ENCODE measurements at places on chromosomes 5 and 9.

GRCh38 chr9:82894961-82895821, 167.8 kb downstream of the RASEF start:
- no peak for DNase-seq

DNA sequence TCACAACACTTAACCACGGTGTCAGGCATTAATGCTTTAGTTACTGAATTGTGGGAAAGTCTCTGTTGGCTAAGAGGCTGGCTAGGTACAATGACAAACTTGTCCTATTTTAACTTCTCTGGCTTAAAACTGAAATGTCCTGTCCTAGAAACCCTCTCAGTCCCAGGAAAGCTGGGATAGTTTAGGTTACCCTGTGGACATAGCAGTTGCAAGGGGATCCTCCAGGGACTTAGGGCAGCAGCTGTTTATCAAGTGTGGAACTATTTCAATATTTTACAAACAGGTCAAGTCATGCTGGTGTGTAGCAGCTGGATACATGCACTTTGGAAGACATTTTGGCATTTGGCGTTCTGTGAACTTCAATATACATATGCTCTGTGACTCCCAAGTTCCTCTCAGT, 95.0 kb upstream of the ARRDC3 start:
- DNase-seq = no peak

- DNase-seq = no peak
Measured at GRCh38 chr5:112004867-112005622, 248.1 kb upstream of the NREP start.

DNA sequence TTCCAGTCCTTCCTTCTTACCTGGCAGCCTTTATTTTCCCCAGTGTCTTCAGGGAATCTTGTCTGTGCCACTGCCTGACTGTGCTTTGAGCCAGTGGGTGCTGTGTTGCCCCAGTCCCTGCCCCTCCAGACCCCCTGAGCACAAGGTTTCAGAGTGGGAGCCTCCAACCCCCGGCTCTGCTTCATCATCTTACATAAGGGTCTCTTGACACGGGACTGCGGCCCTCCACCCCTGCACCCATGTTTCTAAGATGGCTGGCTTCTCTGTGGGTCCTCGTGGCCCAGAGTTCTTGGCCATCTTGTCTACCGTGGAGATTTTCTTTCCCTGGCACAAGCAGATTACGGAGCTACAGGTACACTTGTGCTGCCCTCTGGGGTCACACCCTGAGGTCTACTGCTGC, 194.1 kb downstream of the CACNA1B start:
- DNase-seq = no peak

- no peak for DNase-seq
Measured at GRCh38 chr5:157740229-157740610, 3.3 kb upstream of the LSM11 start.

GRCh38 chr9:89431930-89432725, 65.8 kb downstream of the SEMA4D start:
- DNase-seq = no peak

DNA sequence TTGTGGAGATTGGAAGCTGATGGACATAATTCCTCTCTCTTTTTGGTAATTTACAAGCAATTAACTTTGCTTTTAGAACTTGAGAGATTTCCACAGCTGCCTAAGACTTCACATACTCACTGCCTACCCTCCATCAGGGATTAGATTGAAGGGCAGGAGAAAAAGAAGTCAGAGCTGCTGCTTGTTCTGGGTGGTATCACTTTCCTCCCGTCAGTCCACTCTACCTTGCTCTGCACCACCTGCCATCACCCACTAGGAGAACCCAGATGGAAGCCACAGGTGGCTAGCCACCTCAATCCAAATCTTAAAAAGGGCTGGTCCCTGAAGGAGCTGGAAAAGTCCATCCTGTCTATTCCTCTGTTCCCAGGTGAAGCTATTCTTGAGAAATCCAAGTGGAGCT, 10.5 kb downstream of the IRF1 start:
- DNase-seq = no peak

GRCh38 chr9:89374176-89374575, 55.9 kb downstream of the SECISBP2 start:
- DNase-seq = no peak

GRCh38 chr5:100841358-100842076, 61.6 kb downstream of the ST8SIA4 start:
- DNase-seq = no peak

DNA sequence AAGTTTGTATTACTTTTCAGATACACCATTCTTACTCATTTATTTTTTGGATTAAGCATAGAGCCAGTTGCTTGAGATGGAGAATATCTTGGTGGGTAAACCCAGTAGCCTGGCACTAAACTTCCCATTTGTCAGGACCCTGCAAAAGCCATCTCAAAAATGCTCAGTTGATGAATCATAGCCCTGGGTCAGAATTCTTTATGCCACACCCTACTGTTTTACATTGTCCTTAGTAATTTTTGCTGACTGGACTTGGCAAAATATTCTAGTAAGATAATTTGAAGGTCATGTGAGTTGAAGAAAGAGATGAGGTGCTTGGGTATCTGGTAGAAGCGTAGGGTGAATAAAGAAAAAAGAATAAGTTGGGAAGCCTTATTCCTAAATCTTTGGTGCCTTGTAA, 50.7 kb downstream of the C7 start:
- DNase-seq = no peak

GRCh38 chr5:180113660-180114303, 42.2 kb upstream of the RNF130 start:
- no peak for DNase-seq

DNA sequence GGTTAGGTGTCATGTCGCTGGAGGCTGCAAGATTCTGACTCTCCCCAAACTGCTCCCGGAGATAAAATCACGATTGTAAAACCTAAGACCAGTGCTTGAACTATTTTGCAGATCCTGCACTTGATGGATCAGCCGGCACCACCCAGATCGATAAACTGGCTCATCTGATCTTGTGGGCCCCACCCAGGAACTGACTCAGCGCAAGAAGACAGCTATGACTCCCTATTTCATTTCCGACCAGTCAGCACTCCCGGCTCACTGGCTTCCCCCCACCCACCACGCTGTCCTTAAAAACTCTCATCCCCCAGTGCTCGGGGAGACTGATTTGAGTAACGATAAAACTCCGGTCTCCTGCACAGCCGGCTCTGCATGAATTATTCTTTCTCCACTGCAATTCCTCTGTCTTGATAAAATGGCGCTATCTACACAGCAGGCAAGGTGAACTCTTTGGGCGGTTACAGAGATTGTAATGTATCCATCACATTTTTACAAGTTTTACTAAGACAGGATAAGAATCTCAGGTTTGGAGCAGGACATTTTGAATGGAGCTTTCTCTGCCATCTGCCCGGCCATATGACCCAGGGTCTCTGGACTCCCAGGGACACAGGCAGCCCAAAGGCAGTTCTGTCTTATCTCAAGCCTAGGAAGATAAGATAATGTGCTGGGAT, 10.6 kb upstream of the PPP1R26 start:
- no peak for DNase-seq

DNA sequence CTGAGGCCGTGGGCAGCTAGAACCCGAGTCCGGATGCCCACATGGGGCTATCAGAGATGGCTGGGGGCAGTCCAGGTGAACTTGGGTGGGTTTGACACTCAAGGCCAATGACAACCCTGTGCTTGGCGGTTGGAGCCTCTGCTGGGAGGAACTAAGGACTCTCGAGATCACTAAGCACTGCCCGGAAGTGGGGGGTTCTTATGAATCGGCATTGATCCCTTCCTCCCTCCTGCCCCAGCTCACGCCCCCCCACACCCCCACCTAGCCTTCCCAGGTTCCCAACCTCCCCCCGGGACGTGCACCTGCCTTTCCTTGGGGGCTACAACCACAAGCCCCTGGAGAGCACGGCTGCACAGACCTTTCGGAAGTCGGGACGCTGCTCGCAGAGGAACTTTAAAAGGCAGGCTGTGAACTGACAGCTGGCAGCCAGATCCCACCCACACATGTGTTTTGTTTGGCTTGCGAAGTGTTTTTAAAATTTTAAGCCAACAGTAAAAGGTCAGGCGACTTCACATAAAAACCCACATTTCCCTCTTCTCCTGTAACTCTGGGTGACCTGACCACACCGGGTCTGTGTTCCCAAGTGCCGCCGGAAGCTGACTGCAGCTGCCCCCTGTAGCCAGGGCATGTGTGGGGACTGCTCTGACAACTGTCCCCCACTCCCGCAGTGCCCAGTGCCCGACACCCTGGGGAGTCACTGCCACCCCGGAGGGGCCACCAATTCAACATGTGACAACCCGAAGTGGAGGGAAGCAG, 5.1 kb upstream of the RALGDS start:
- DNase-seq = no peak

DNA sequence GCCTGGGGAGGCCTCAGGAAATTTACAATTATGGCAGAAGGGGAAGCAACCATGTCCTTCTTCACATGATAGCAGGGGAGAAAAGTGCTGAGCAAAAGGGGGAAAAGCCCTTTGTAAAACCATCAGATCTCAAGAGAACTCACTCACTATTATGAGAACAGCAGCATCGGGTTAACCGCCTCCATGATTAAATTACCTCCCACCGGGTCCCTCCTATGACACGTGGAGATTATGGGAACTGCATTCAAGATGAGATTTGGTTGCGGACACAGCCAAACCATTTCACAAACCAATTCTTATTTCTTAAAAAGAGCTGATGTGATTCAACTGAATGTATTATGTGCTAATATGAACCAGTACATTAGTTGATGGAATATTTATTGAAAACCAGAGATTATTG, 63.9 kb downstream of the PARP8 start:
- no peak for DNase-seq

DNA sequence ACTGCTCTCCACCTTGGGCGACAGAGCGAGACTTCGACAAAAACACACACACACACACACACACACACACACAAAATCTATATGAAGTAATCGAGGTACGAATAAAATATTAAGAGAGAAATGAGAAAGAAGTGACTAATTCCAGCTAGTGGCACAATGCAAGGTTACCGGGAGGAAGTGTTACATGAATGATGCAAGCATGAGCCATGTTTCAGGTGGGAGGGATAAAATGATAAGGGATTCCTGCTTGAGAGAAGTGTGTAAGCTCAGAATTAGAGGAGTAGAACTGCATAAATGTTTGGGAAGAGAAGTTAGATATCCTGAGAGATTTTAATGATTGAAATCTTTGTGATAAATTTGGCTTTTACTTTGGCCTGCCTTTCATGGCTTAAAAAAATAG, 18.8 kb downstream of the HAPLN1 start:
- no peak for DNase-seq

DNA sequence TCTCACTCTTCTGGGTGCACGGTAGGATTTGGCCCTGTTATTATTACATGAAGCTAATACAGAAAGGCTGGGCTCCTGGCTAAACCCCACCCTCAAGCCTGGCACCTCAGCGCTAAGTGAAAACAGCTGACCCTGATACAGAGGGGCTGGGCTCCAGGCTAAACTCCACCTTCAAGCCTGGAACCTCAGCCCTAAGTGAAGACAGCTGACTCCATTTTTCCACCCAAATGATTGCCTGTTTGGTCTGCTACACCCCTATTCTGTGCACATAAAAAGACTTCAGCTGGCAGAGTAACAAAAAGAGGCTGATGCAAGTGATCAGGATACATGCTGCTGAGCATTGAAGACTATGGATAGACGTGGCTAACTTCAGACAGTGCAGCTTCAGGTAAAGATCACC, 148.4 kb upstream of the CLINT1 start:
- DNase-seq = no peak

DNA sequence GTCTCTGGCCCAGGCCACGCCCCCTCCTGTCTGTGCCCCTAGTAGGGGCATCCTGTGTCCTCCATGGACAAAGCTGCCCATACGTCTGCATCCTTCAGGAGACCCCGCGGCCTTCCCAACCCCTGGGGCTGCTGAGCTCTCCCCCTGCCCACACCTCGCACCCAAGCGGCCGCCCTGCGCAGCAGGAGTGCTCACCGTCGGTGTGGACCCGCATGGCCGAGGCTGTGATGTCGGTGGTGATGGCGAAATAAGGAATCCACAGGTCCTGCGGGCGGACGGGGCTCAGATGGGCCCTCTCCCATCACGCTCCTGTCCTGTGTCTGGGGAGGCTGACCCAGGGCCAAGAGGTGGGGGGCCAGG, 4.8 kb upstream of the NSMF start:
- no peak for DNase-seq

DNA sequence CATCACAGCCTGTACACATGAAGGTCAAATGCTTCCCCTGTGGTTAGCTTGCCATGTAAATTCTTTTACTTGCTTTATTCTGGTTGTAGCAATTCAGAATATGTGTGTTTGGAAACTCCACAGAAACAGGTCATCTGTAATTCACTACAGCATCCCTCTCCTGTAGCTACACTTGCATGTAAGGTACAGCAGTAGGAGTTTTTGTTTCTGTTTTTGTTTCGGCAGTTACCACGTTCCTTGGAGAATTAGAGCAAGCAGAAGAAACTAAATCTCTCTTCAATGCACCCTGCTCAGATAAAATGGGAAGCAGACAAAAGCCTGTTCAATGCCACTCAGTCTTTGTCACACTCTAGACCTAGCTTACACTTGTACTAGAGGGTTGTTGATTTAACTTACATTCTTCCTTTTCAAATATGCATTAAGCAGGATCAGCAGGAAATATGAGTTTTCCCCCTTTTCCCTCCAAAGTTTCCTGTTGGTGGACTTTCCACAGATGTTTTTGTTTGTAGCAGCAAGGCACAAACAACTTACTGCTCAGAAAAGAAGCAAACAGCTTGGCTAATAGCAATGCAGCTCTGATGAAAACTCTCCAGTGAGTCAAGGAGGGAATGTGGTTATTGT, 80.9 kb downstream of the YIPF5 start:
- DNase-seq = no peak

DNA sequence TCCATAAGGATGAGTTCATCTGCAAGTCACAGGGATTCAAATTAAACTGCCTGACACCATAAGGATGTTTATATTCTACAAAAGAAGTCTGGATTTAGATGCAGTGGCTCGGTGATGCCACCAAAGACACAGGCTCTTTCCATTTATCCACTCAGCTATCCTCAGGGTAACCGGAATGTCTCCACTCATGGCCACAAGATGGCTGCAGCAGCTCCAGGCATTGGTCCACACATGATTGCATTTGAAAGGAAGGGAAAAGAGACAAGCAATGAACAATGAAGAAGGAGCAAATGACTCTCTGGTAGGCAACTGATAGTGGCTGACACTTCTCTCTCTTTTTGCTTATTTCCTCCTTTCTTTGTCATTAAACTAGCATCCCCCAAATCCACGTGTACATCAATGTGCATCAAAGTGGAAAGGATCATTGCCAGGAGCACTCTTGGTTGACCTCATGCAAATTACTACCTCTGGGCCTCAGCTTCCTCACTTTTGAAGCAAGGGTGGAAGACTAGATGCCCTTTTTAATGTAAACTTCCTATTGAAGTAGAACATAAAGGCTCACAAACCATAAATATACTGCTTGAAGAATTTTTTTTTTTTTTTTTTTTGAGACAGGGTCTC, 7.2 kb upstream of the SNX30 start:
- DNase-seq = no peak

Measured in stimulated activated CD8-positive, alpha-beta memory T cell treated with anti-CD3 and anti-CD28 coated beads, Interleukin-4, amount 100 ng/mL, for 1 hour (primary cell).